ENCODE measurements at places on chromosomes 12 and 14. TPM values are rescaled to one million over a fixed set of nuclear protein-coding genes. Genes with fewer than 3 reads are reported as not detected.
A peak's percentile ranks its signal among the peaks of the same experiment; 100 is the strongest.

DNA sequence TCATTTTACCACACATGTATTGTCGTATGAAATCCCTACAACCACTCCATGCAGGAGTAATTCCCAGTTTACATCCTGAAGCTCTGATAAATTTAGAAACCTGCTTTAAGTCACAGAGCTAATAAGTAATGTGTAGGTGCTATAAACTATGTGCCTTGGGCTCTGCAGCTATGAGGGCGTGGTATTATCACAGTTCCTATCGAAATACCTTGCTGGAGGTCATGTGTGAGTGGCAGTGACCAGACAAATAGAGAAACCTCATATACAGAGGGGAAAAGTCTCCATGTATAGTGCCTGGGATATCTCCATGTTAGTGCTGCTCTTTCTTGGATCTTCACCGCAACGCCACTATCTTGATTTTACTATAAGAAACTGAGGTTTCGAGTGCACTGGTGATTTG, 883 bp upstream of the TBC1D15 start:
- DNase-seq, result no peak

- no peak for DNase-seq
Measured at GRCh38 chr12:74890237-74890599, 319.4 kb downstream of the KCNC2 start.

Gene L3HYPDH
- total RNA-seq, result 86.6 TPM

Gene CFAP251
- total RNA-seq, result 21.5 TPM

Gene PUS7L
- 15.0 TPM for total RNA-seq

Gene MGST1
- 567 TPM for total RNA-seq

DNA sequence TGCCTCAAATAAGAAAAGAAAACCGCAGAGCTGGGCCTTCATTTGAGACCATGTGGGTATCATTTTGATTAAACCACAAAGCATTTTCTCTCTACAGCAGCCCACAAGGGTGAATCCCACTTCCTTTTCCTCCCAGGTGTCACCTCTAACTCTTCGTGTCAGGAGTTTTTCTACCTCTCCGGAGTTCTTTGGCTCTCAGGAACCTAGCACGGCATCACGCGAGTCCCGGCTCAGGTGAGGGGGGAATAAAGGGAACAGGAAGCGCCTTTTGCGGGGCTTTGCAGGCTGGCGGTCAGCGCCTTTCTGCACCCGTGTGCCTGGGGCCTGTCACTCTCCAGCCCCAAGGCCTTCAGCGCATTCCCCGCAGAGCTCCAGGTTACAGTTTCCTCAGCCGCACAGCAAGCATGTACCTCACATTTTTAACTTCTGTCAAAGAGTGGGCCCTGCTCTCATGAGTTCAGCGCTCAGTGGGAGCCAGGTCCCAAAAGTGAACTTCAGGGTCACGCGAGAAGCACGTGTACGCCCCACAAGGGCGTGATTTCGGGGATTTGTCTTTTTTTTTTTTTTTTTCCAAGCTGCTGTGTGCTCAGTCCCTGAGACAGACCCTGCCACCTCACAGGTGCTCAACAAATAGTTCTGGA, 740 bp upstream of the PRPF40B start:
- peak; percentile 46 for DNase-seq

- no peak for DNase-seq
Measured at GRCh38 chr12:51434305-51434704, 9.7 kb downstream of the SLC4A8 start.

- no peak for DNase-seq
Measured at GRCh38 chr12:54736549-54736948, 88.4 kb upstream of the DCD start.

DNA sequence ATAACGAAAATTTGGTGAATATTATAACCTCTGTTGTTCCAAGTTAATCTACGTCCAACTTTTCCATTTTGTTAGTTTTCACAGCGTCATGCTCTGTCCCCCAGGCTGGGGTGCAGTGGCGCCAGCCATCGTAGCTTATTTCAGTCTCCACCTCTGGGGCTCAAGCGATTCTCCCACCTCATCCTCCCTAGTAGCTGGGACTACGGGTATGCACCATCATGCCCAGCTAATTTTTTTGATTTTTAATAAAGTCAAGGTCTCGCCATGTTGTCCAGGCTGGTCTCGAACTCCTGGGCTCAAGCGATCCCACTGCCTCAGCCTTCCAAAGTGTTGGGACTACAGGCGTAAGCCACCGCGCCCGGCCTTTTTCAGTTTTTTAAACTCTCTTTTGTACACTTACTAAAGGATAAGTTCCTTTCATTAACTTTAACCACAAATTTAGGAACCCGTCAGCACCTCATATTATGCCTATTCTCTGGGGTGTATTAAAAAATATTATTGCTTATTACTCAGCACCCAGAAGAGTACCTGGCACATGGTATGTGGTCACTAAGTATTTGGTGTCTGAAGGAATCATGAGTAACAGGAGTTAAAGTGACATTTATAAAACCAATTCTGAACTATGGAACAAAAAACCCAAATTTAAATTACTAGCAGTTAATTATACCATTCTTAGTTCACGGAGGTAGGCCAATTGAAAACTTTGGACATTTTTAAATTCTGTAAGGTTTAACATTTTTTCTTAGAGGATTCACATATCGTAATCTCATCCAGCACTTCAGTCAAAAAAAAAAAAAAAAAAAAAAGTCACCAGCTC, 925 bp upstream of the MIPOL1 start:
- DNase-seq, result no peak

- DNase-seq, result no peak
Measured at GRCh38 chr14:68793734-68794129, 865 bp upstream of the ZFP36L1 start.

Gene ALDH1L2
- 9.1 TPM for total RNA-seq

Gene RPGRIP1
- not detected for total RNA-seq

GRCh38 chr14:101840649-101841369, 79.3 kb downstream of the PPP2R5C start:
- DNase-seq, result no peak

DNA sequence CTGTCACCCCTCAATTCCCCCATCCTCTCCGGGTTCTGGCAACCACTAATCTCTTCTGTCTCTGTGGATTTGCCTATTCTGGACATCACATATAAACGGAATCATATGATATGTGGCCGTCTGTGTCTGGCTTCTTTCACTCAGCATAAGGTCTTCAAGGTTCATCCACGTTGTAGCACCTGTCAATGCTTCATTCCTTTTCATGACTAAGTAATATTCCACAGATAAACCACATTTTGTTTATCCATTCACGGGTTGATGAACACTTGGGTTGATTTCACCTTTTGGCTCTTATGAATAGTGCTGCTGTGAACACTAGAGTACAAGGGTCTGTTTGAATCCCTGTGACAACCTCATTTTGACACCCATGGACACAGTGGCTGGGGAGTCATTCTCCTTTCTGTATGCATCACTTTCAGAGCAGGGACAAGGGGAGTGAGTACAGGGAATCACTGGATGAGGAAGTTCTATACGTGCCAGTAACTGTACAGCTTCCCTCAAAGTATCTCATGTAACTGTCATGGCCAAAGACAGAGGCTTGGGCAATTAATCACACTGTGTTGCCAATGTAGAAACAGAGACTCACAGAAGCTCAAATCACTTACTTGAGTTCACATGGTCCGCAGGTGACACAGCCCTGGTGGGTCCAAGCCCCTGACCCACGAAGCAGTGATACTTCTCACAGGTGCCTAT, 10.9 kb upstream of the TESC start:
- DNase-seq, result no peak

GRCh38 chr12:47739979-47740378, 14.7 kb upstream of the ENDOU start:
- no peak for DNase-seq

- no peak for DNase-seq
Measured at GRCh38 chr12:42916143-42916542, 326.6 kb upstream of the PRICKLE1 start.

DNA sequence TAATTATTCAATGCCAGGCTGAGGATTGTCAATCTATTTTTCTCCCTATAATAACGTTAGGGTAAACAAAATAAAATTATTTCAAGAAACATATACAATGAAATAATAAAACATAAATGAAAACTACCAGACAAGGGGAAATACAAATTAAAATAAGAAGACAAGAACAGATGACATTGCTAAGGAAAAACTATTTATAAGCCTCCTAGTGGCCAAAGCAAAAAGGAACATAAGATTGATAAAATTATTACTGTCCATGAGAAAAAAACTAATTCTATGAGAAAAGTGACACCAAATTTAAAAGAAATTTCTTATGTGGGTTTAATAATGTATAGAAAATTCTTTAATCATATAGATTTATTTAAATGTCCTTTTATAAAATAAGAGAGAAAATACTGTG, 294.7 kb downstream of the TTC6 start:
- DNase-seq, result no peak

GRCh38 chr14:29671034-29671433, 256.6 kb downstream of the PRKD1 start:
- no peak for DNase-seq

GRCh38 chr14:20774258-20774824, 6.1 kb downstream of the EDDM3B start:
- DNase-seq, result no peak

GRCh38 chr12:41286426-41286825, 98.3 kb downstream of the PDZRN4 start:
- no peak for DNase-seq

DNA sequence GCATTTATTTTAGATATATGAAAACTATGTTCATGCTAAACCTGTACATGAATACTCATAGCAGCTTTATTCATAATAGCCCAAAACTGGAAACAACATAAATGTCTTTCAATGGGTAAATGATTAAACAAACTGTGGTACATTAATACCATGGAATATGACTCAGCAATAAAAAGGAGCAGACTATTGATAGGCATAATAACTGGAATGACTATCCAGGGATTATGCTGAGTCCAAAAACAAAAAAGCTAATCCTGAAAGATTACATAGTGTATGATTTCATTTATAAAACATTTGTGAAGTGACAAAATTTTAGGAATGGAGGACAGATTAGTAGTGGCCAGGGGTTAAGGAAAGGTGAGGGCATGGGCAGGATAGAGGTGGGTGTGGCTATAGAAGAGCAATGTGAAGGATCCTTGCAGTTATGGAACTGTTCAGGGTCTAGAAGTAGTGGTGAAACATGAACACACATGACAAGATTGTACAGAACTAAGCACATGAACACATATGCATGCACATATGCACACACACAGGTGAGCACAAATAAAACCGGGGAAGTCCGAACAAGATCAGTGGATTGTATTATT, 61.1 kb upstream of the CDKN3 start:
- no peak for DNase-seq

Gene TESPA1
- total RNA-seq, result 2.5 TPM

DNA sequence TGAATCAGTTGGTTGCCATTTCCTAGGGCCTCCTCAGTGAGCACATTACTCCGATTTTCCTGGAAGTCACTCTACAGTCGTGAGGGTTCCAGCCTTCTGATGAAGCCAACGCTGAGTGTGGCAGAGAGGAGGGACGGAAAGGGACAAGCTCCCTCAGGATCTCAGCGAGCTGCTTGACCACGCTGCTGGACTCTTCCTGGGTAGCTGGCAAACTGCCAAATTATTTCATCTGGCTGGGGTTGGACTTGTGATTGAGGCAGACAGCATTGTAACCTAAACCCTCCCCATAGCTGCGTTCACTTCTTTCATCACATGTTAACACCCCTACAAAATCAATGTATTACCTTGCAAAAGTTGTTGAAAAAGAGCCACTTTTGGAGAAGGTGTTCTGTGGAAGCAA, 69.6 kb upstream of the CHST11 start:
- DNase-seq, result peak; percentile 40

Data from thyroid gland (tissue), 4 donors.